ENCODE measurements at places on chromosomes 1 and 21.

- no peak for DNase-seq
These were observed 25.4 kb upstream of the ALDH4A1 start for GRCh38 chr1:18927654-18928272.

GRCh38 chr1:2962946-2963345 lies 58.3 kb upstream of the ACTRT2 start:
- DNase-seq: no peak

DNA sequence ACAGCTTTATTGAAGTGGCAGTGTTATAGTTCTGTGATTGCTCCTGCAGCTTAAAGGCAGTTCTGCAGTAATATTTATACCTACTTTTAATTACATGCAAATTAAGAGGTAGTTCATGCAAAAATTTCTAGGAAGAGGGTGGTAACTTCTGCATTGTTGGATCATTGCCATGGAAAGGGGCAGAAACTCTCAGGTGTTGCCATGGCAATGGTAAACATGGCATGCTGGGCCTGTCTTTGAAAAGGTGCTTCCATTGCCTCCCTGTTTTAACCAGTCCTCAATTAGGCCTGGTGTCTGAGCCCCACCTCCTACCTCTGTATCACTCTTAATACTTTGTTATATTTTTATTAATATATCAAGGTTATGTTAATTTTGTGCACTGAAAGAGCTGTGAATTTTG lies 104.7 kb downstream of the DISC1 start:
- no peak for DNase-seq

GRCh38 chr1:91752324-91752723 lies 133.6 kb downstream of the TGFBR3 start:
- DNase-seq: no peak

- no peak for DNase-seq
These were observed 1.5 kb upstream of the VANGL2 start for GRCh38 chr1:160398823-160399222.

- no peak for DNase-seq
These were observed 4.6 kb downstream of the PLPP3 start for GRCh38 chr1:56574794-56575193.

GRCh38 chr1:176531921-176532897 lies 69.2 kb downstream of the PAPPA2 start:
- no peak for DNase-seq

DNA sequence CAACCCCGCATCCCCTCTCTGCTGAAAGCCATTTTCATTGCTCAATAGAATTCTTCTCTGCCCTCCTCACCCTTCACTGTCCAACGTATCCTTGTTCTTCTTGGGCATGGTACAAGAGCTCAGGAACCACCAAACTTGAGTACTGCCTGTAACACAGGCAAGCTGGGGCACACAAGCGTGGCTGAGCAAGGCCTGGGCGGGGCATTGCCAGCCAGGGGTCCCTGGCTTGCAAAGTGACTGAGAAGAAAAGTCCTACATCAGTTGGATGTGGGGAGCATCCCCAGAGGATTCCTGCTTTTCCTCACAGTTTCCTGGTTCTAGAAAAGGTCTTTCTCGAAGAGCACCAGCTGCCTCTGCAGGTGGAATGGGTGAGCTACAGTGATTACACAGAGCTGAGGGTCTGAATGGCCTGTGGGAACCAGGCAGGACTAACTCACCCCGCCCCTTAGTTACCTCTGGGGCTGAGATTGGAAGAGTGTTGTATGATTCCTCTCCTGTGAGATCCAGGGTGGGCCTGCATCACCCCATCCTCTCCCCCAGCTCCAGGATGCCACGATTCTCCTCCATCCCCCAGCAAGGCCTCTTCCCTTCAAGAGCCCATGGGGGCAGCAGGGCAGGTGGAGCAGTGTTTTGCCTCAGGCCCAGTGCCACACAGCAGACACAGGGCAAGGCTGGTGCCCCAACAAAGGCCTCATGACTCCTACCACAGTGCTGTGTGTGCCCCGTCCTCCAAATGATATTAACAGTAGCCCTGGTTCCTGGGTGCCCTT lies 121.9 kb downstream of the MATN1 start:
- DNase-seq: no peak

- no peak for DNase-seq
These were observed 95.6 kb downstream of the CENPF start for GRCh38 chr1:214698559-214698958.

- DNase-seq: no peak
These were observed 37.8 kb upstream of the NEK2 start for GRCh38 chr1:211713231-211713630.

DNA sequence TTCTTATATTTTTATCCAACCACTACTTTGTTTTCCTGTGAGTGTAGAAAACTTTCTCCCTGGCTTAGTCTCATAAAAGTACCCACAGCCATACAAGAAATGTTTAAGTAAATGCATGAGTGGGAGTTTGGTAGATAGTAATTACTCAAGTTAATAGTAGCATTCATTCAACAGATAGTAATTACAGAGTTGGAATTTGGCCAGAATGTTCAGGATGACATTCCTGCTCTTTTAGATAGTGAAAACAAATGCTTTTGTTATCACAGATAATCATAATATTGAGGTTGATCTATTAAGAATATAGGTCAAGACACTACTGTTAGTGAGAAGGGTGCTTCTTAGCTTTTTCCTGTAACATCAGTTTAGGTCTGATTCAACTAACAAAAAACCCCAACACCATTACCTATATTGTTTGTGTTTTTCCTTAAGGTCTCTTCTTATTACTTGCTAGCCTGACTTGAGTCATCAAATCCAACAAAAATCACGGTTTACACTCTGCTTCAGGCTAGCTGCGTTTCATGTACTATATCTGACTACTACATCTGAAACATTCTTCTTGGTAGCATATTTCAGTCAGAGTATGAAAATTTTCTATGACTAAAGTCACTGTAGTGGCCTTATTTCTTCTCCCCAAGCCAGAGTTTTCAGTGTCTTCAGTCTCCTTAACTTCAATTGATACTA lies 163.7 kb downstream of the HS2ST1 start:
- no peak for DNase-seq

GRCh38 chr1:71435951-71436350 lies 355.1 kb upstream of the ZRANB2 start:
- DNase-seq: no peak

DNA sequence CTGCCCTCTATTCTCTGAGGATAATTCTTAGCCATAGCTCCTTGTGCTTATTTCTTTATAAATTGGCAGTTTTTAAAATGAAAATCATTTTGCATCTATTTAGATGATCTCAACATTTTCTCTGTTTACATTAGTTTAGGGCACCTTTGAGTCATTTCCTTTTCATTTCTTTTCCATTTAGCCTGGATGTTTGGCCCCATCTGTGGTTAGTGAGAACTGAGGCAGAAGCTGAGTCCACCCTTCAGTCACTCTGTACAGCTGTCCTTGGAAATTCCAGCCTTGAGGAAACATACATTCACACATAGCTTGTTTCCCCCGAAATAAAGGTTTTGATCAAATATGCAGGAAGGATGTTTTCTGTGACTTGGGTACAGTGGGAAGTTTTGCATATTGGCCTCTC lies 123.7 kb downstream of the NTNG1 start:
- no peak for DNase-seq

DNA sequence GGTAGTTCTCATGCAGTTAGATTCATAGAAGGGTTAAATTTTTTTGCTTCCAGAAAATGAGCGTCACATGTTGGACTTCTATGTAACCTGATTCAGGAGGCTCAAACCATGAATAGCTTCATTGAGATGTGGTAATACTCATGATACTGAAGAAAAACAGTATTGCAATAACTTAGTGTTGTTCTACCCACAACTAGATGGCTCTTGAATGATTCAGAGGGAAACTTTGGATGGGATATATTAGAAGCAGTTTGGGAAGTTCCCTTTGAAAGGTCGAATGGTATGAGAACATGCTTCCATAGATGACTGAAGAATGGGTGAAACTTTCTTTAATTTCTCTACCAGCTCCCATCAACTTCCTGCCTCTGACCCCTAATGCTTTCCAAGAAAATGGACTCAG lies 211.7 kb upstream of the PTGFR start:
- no peak for DNase-seq

DNA sequence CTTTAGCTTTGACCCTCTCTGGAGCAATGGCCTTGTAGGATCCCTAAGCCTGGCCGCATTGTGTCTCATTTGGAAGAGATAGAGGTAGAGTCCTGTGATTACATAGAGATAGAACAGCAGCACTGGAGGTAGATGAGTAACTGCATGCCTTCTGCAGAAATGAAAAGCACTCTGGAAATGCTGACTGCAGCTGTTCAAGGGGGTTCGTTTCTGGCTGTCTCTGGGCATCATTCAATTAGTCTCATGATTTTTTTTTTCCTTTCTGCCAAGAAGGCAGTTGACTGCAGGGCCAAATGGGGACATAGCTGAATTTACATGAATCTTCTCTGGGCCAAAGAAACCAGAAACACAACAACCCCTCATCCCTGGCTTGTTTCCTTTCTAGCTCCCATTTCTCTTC lies 28.1 kb upstream of the SNX27 start:
- DNase-seq: no peak

GRCh38 chr1:186615332-186615731 lies 64.9 kb downstream of the PTGS2 start:
- no peak for DNase-seq

DNA sequence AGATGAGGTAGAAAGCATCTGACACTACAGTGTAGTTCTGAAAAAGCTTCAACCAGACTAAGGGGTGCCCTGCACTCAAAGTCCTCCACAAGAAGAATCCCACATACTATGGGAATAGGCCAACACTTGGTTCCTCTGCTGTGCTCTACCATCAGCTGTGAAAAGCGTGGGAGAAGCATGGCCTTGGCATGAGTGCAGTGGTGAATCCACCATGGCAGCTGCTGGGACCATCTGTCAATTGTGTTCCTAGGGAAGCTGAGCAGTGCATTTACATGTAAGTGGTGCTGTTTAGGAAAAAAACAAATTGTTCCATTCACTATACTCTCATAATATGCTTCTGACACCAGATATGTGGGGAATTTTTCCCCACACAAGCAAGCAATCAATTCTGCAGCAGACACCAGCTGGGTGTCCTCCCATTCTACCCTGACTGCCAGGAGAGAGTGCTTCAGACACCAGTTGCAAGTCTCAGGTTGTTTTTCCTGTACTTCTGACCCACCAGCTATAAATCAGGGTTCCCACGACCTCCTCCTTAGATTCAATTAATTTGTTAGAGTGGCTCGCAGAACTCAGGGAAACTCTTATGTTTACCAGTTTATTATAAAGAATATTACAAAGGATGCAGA lies 230.8 kb upstream of the CHRM3 start:
- DNase-seq: no peak

DNA sequence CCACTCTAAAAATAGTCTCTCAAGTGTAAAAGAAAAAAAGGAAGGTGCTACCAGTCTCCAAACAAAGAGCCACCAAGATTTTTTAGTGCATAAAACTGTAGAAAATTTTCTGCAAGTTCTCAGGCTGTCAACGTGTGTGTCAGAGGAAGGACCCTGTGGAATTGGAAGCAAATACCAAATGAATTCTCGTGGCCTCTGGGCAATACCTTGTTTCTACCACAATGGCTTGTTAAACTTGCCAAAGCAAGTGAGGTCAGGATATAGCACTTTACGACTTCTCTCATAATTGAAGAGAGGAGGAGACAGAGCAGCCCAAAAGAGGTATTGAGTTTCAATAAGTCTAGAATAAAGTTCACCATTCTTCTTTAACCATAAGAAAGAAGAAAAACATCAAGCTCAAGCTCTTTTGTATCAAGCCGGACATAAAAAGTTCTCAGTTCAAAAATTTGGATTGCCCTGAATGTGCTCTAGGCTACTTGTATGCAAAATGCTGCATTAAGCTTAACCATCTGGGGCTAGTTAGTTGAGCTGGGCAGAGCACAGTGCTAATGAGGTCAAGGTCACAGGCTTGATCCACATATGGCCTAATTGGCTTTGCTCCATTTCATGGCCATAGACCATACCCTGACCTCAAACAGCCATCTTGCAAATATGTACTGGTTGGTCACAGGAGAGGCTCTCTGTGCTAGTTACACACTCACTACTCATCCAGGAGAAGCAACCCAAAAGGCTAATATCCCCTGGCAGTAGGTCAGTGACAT lies 60.5 kb downstream of the TBX15 start:
- DNase-seq: no peak

DNA sequence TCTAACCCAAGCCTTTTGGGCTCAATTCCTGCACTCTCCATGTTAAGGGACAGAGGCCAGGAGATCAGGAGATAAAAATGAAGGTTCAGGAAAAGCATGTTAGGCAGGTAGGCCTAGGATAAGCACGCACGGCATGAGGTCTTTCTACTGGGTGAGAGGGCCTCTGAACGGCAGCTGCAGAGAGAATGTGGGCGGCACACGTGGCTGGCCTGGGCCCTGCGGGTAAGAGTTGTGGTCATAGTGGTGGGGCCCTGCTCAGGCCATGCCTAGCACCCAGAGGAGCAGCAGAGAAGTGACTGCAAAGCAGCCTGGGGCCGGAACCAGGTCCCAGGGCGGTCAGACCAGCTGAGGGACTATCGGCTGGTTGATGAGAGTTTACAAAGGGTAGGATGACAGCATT lies 7.5 kb upstream of the FOXO6 start:
- DNase-seq: no peak

- no peak for DNase-seq
These were observed 542.2 kb downstream of the DPYD start for GRCh38 chr1:97378596-97378995.

DNA sequence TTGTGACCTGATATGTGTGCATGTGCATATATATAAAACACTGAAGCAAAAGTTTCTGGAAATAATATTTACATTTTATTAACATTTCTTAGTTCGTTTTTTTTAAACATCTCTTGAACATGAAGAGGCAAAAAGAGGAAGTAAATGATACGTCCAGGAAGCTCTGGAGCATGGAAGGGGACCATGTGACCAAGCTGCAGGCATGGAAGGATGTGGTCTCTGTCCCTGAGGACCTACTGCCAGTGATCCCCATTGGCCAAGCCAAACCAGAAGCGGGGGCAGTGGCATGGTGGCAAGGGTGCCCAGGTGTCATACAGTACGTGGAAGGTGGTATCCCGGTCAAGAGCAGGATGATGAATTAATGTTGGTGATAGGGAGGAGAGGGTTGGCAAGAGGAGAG lies 268.3 kb upstream of the PROX1 start:
- DNase-seq: no peak

DNA sequence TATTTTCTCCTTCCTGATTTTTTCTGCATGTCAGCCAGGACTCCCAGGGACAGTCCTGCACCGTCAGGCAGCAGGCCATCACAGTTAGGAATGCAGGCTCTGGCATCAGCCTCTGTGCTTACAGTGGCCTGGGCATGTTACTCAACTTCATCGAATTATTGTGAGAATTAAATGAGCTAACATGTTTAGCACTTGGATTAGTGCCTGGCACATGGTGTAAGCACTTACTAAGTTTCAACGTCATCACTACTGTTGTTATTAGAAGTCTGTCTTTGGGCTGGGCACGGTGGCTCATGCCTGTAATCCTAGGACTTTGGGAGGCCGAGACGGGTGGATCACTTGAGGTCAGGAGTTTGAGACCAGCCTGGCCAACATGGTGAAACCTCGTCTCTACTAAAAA lies 45.1 kb downstream of the SCCPDH start:
- DNase-seq: no peak

Data from midbrain (tissue), 1 donor.